ENCODE measurements at places on chromosomes 7 and 10. TPM values are rescaled to one million over a fixed set of nuclear protein-coding genes. Genes with fewer than 3 reads are reported as not detected.

The BHLHA15 gene
- total RNA-seq = 0.66 TPM

The GDF2 gene
- not detected for total RNA-seq

The AGAP5 gene
- 5.5 TPM for total RNA-seq

The UTF1 gene
- total RNA-seq = not detected

The PRKAR1B gene
- 54.1 TPM for total RNA-seq

The NUTM2B gene
- total RNA-seq = 0.11 TPM

The SYT15B gene
- 0.23 TPM for total RNA-seq

The TRIM50 gene
- not detected for total RNA-seq

The MCM10 gene
- 64.6 TPM for total RNA-seq

The CRPPA gene
- total RNA-seq = 1.0 TPM

The MALRD1 gene
- not detected for total RNA-seq

The HOXA6 gene
- not detected for total RNA-seq

The TCERG1L gene
- 0.68 TPM for total RNA-seq

The RBM48 gene
- 22.3 TPM for total RNA-seq

The ENO4 gene
- not detected for total RNA-seq

The WNT2 gene
- total RNA-seq = not detected

The RAMP3 gene
- total RNA-seq = not detected

The IFIT1 gene
- total RNA-seq = 1.6 TPM

The CALHM3 gene
- not detected for total RNA-seq

The C7orf33 gene
- total RNA-seq = not detected

The ABCC2 gene
- 1.2 TPM for total RNA-seq

The TRIL gene
- total RNA-seq = 0.10 TPM

The MGAM2 gene
- total RNA-seq = not detected

The GLCCI1 gene
- 20.9 TPM for total RNA-seq

The CCL26 gene
- not detected for total RNA-seq

The MAT1A gene
- total RNA-seq = not detected

The TSPAN12 gene
- not detected for total RNA-seq

The KCNIP2 gene
- total RNA-seq = 6.3 TPM

The ZFYVE27 gene
- 29.3 TPM for total RNA-seq

The ITIH5 gene
- total RNA-seq = not detected

The LEP gene
- not detected for total RNA-seq

The CHST15 gene
- total RNA-seq = 0.80 TPM

The RBP4 gene
- total RNA-seq = not detected

The DCLRE1A gene
- 13.6 TPM for total RNA-seq

The VSTM4 gene
- not detected for total RNA-seq

The OR2A5 gene
- total RNA-seq = not detected

The PRR15 gene
- total RNA-seq = not detected

The CLRN3 gene
- total RNA-seq = not detected

The EBF3 gene
- total RNA-seq = not detected

The SPDYE5 gene
- total RNA-seq = not detected

The TNS3 gene
- total RNA-seq = 0.23 TPM

The DBNL gene
- total RNA-seq = 75.3 TPM

The FAM131B gene
- total RNA-seq = 2.1 TPM

The OPN1SW gene
- total RNA-seq = not detected

The HMX3 gene
- total RNA-seq = not detected

The BTRC gene
- total RNA-seq = 20.9 TPM

The OR2A1 gene
- total RNA-seq = not detected

The GIMAP1 gene
- 10.7 TPM for total RNA-seq

The TMEM196 gene
- total RNA-seq = not detected

The CHAT gene
- not detected for total RNA-seq

The EN2 gene
- not detected for total RNA-seq

The SLC16A9 gene
- 0.07 TPM for total RNA-seq

The PDE6C gene
- total RNA-seq = not detected

The SPDYE2 gene
- not detected for total RNA-seq
